ENCODE measurements at places on chromosomes 16 and 17.
A peak's percentile ranks its signal among the peaks of the same experiment; 100 is the strongest.

- no peak for DNase-seq
Observed at GRCh38 chr17:59972778-59973177, 8.2 kb upstream of the RNFT1 start.

- peak; percentile 0 for DNase-seq
Observed at GRCh38 chr17:31095236-31096105, 694 bp downstream of the NF1 start.

- no peak for DNase-seq
Observed at GRCh38 chr17:11690681-11691080, 92.4 kb downstream of the DNAH9 start.

DNA sequence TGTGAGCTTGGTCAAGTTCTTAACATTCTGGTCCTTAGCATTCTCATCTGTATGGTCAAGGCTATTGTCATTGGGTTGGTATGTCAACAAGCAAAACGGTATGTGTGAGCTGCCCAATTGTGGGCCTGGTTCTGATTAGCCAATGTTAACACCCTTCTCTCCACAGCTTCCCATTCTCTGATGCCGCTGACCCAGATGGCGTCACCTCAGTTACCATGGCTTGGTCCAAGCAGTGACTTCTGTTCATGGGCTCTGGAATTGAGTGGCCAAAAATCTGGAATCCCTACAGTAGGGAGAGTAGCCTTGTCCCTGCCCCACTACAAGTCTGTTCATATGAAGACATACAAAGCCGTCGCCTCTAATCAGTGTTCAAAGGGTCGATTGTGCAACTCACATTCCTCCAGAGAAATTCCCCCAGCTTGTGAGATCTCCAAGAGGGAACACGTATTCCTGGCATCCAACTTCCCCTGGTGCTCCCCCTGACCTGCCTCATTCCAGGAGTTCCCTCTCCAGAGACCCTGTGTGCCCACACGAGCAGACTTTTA lies 15.8 kb downstream of the TMEM98 start:
- no peak for DNase-seq

GRCh38 chr17:67477687-67478086 lies 100.6 kb downstream of the PITPNC1 start:
- peak; percentile 10 for DNase-seq

Measured in stimulated activated CD4-positive, alpha-beta T cell treated with anti-CD3 and anti-CD28 coated beads, Interleukin-1b, Interleukin-23, amount 100 ng/mL, for 1 hour (primary cell).